ENCODE measurements at places on chromosomes 7 and 10. TPM values are rescaled to one million over a fixed set of nuclear protein-coding genes. Genes with fewer than 3 reads are reported as not detected.

DNA sequence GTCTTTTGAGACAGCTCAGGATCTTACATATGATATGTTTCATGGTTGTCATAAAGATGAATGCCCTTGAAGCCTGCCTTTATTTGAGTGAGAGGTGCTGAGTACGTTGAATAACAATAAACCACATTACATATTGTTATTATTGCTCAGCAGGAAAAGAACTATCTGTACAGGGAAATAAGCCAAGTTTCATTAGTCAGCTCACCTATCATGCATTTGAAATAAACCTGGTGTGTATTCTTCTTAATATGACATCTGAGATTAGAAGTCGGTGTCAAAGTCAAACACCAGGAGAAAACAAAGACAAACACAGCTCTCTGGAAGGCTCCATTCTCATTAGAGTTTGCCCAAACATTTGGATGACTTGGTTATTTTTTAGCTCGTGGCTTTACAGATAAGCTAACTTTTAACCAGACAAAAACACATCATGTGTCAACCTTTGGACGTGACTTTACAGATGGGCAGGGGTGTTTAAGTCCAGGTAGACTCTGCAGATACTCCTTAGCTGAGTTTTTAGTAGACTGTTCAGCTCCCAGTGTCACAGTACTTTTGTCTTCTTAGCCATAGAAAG lies 71.2 kb upstream of the AOAH start:
- no peak for DNase-seq

Gene VSTM2A
- not detected for total RNA-seq

- no peak for DNase-seq
These were observed 552.4 kb upstream of the KCND2 start for GRCh38 chr7:119720541-119720940.

Gene ITPRID1
- 0.95 TPM for total RNA-seq

DNA sequence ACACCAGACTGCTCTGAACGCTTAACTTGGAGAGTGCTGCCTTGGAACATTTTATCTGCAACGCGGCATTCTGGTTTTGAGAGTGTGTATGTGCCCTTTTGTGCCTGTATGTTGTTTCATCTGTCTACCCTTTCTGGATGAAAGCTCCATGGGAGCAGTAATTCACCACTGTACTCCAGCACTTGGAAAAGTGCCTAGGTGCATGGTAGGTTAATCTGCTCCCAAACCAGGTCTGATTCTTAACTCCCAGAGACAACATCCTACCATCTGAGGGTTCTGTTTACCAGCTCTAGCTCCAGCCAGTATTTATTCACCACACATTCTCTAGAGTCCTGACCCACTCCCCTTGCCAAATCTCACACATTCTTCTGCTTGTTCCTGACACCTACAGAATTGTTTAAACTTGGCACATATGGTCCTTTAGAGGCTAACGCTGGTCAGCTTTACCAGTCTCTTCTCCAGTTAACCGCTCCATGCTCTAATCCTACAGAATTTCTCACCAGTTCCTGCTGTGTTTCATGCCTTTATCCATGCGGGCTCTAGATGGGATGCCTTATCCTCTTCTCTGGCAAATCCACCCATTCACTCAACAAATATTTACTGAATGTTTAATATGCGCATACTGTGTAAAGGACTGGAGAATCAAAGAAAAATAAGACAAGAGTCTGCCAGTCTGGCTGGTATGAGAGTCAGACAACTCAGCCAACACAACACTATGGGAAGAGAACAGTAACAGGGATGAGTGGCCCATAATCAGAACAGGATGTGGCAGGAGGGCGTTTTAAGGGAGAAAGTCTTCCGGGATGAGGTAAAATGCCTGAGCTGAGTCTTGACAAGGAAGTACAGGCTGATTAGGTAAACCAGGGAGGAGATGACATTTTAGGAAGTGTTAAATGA lies 46.3 kb downstream of the MTPN start:
- DNase-seq: no peak

- no peak for DNase-seq
These were observed 200.3 kb downstream of the TEX36 start for GRCh38 chr10:125482637-125483036.

DNA sequence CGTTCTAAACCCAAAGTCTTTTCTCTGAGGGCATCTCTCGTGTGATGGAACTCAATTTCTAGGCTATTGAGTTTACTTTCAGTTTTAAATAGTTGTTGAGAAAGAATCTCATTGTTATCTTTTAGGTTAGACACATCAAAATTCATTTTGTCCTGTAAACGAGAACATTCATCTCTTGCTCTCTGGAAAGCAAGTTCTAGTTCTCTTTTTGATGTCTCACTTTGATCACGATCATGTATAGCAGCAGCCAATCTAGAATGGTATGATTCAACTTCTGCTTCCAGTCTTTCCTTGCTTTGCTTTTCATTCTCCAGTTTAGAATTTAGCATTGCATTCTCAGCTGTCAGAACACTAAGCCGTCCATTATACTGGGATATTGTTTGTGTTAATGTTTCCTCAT lies 65.1 kb downstream of the ANKRD26 start:
- DNase-seq: no peak

Gene CPA1
- total RNA-seq: not detected

GRCh38 chr10:21022821-21023220 lies 125.7 kb upstream of the NEBL start:
- no peak for DNase-seq

GRCh38 chr10:96222441-96222840 lies 48.9 kb downstream of the BLNK start:
- DNase-seq: no peak

GRCh38 chr7:24227068-24227467 lies 56.9 kb upstream of the NPY start:
- no peak for DNase-seq

DNA sequence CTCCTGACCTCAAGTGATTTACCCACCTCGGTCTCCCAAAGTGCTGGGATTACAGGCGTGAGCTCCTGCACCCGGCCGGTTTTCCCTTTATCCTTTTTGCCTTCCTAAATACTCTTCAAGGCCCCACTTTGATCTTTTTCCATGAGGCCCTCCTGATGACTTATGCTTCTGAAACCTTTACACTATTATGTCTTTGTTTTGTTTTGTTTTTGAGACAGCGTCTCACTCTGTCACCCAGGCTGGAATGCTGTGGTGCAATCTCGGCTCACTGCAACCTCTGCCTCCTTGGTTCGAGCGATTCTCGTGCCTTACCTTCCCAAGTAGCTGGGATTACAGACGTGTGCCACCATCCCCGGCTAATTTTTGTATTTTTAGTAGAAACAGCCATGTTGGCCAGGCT lies 3.8 kb downstream of the STMP1 start:
- no peak for DNase-seq

GRCh38 chr10:42960991-42961795 lies 115.7 kb upstream of the RET start:
- no peak for DNase-seq

Gene ACTL6B
- not detected for total RNA-seq

- DNase-seq: no peak
These were observed 1083.3 kb downstream of the CNTNAP2 start for GRCh38 chr7:147199868-147200267.

Gene CDC14C
- 0.24 TPM for total RNA-seq

Gene DENND10
- 16.7 TPM for total RNA-seq

Gene MLXIPL
- 3.0 TPM for total RNA-seq

DNA sequence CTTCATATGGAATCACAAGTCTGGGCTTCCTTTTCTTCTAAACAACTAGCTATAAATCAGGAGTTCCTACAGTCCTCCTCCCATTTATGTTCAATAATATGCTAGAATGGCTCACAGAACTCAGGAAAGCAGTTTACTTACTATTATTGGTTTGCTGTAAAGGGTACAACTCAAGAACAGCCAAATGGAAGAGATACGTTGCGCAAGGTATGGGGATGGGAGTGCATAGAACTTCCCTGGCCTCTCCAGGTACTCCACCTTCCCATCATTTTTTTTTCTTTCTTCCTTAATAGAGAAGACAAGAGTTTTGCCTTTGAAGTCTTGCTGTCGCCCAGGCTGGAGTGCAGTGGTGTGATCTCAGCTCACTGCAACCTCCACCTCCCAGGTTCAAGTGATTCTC lies 27.1 kb upstream of the SEMA4G start:
- DNase-seq: no peak

DNA sequence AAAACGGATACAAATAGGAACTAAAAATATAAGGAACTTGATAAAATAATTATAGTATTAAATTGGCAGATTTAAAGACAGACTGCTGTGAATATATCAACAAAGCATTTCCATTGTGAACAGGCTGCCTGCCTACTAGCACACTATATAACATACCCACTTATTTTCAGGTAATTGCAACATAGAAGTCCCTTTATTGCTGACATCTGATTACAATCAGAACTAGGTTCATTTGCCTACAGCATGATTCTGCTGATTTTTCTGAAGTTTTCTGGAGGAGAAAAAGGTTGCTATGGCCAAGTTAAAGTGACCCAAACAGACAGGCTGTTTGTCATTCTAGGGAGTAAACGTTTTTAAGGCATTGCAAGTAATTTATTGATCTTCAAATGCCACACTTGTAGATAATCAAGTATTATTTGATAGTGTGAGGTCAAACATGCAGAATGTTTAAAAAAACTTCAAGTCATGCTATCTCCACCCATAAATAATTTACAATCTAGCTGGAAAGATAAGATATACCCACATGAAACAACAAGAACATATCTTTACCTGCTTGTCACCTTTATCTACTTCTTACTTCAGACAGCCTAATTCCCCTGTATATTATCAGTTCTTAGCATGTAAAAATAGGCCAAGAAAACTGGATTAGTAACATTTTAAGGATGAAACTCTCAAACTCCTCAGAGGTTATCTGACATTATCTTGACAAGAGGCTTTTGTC lies 40.5 kb downstream of the MTPN start:
- no peak for DNase-seq

DNA sequence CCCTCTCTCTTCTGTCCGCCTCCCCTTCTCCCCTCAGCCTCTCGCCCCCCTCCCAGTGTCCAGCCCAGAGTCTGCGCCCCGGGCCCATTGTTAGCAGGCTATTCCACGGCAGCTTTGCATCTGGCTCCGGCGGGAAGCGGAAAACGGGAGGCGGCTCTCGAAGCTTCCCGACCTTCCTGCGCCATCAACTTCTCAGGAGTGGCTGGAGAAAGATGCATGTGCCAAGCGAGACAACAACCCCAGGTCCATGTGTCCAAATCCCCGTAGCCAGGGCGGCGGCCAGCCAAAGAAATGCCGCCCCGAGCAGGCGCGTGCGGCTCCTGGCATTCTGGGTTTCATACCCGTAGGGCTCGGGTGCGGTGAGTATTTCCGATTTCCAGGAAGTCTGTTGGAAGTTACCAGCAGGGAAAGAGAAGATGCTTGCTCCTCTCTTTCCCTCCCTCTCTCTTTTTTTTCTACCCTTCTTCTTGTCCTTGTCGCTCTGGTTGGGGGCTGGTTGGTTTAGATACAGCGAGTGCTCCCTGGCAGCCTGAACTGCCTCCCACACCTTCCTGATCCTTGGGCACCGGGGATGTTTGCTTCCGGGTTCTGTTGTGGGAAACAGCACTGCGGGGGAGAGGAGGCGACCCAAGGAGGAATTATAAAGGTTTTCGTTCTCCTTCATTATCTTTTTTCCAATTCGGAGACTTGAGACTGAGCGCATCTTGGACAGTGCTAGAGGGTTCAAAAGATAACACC lies 1.2 kb upstream of the HOXA2 start:
- no peak for DNase-seq

DNA sequence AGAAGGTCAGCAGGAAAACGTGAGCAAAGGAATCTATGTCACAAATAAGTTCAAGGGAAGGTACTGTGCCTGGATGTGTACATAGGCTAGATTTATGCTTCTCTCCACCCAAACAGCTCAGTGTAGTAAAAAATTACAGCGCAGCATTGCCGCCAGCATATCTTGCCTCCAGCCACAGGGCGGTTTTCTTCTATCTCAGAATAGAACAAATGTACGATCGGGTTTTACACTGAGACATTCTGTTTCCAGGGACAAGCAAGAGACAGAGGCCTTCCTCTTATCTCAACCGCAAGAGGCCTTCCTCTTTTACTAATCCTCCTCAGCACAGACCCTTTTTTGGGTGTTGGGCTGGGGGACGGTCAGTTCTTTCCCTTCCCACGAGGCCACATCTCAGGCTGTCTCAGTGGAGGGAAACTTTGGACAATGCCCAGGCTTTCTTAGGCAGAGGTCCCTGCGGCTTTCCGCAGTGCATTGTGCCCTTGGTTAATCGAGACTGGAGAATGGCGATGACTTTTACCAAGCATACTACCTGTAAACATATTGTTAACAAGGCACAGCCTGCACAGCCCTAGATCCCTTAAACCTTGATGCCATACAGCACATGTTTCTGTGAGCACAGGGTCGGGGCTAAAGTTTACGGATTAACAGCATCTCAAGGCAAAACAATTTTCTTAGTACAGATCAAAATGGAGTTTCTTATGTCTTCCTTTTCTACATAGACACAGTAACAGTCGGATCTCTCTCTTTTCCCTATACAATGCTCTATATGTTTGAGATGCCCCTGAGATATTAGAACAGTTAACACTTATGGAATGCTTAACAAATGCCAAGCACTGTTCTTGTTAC lies 11.6 kb upstream of the ABHD11 start:
- DNase-seq: no peak

DNA sequence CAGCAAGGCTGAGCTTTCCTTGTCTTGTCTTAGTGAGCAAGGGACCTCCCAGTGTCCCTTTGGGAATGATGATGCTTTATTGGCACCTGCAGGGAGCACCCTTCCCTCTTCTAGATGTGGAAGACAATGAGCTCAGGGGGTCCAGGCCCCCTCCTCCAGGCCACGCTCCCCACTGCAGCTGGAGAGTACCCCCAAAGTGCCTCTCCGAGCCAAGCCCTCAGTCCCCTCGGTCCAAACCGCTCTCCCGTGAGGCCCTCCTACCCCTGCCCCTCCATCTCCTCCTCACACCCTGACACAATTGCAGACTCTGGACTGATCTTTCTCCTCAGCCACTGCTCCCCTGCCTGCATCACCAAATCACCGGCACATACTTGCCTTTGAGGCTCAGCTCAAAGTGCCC lies 16.7 kb downstream of the RBP3 start:
- DNase-seq: no peak

All from Calu3 (cell line).